Activated CD8-positive, alpha-beta memory T cell treated with anti-CD3 and anti-CD28 coated beads for 1 hour (primary cell): ENCODE measurements at places on chromosomes 2 and 18.

GRCh38 chr2:238966072-238966937, 118.4 kb downstream of the TWIST2 start:
- no peak for DNase-seq

- DNase-seq = no peak
Observed at GRCh38 chr2:54558188-54559005, 102.3 kb downstream of the SPTBN1 start.

- DNase-seq = no peak
Observed at GRCh38 chr2:135555311-135555710, 24.0 kb downstream of the R3HDM1 start.

DNA sequence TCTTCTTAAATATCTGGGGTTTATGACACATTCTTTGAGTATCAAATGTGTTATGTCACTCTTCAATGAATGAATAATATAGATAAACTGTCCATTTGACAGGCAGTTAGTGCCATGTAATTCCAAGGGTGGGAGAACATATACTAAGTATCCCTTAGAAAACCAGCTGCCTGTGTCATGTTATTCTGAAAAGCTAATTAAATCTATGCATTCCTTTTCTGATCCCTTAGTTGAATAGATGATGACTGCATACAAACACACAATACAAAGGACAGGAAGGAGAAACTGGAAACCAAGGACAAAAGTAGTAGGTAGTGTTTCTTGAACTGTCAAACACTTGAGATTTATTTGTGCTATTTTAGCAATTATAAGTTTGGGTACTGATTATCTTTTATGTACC, 8.3 kb downstream of the ARHGAP28 start:
- no peak for DNase-seq

DNA sequence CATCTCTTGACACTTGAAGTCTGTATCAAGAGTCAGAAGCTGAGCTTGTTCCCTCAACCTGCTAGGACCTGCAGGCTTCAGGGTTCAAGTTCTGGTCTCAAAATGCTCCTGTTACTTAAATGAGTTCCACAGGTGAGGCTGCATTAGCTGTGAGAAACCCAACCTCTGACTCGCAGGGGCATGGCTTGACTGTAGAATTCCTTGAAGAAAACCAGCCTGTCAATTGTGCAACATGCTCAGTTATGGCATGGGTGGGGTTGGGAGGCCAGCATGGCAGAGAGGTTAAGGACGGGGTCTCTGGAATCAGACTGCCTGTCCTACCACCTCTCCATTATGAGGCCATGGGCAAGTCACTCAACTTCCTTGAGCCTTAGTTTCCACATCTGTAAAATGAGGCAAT, 235.8 kb downstream of the EN1 start:
- DNase-seq = no peak

DNA sequence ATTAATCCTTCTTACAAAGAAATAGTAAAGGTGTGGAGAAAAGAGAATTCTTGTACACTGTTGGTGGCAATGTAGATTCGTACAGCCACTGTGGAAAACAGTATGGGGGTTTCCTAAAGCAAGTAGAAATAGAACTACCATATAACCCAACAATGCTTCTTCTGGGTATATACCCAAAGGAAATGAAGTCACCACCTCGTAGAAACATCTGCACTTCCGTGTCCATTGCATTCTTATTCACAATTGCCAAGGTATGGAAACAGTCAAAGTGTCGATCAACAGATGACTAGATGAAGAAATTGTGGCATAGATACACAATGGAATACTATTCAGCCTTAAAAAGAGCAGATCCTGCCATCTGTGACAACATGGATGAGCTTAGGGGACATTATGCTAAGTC, 93.4 kb upstream of the TGIF1 start:
- no peak for DNase-seq

GRCh38 chr2:7895289-7895688, 786.6 kb upstream of the ID2 start:
- DNase-seq = no peak

DNA sequence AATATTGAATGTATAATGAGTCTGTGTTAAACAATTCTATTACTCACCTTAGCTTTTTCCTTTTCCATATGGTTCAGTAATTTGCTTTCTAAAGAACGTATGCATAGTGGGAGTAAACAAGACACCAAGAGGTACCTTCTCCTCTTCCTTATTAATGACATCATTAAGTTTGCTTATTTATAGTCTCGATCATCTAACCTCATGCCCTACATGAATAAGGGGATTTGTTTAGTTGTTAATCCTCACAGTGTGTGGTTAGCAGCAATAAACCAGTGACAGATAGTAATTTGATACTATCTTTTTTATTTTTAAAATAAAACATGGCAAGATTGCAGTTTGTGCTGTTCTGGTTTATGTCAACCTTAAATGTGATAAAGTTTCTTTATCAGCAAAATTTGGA, 69.7 kb downstream of the COBLL1 start:
- no peak for DNase-seq

DNA sequence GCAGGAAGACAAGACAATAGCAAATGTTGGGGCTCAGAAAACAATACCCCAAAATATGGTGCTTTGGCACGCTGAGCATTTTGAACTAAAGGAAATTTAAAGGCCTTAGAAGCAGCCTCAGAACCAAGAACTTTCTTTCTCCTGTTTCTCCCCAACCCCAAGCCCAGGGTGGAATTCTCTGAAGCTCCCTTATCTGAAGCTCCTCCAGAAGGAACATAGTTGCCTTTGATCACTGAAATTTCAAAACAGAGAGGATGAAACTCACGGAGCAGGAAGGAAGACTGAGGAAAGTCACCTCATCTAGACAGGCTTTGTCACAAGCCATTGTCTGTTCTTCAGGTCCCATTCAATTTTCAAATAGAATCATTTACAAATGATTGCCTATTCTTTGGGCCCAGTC, 15.5 kb upstream of the BMPR2 start:
- DNase-seq = no peak

GRCh38 chr2:1674766-1675397, 69.4 kb downstream of the PXDN start:
- DNase-seq = no peak

DNA sequence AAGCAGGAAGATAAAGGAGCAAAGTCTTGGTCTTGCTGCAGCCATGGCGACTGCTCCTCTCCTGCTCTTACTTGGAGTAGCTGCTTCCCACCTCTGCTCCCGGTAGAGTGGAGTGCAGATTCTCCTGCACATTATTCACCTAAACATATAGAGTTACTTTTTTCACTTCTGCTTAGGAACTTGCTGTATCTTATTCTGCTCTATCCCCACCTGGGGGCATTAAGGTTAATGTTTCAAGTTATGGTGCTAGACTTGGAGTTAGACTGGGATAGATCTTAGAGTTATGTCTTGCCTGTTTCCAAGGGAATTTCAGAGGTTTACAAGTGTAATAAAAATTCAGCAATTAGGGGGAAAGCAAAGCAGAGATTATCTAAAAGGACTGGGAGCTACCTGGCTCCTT, 144.2 kb downstream of the SETBP1 start:
- DNase-seq = no peak

GRCh38 chr18:63819786-63820185, 44.6 kb downstream of the SERPINB7 start:
- DNase-seq = no peak

DNA sequence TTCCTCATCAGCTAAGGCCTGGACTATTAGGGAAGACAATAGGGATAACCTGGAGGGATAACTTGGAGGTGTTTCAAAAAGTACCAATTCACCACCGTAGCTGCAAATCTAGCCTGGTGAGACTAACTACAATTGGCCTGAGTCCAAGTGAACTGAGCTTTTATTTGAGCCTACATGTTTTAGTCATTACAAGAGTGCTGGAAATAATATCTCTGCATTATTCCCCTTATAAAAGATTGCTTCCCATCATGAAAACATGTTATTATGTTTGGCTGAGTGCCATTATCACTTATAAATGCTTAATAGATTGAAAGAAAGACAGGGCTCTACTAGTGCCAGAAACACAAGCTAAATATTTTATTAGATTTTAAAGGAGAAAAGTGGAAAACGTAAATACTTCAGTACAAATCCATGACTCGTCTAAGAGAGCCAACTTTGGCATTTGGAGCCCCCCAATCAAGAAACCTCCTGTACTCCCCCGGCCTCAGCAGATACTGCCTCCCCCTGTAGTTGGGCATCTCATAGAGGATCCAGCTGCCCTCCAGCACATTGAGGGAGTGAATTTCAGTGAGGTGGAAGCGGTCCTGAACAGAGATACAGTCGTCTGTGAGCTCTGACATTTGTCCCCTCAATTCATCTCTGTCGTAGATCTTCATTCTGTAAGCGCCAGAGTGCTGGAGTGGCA, 3.6 kb downstream of the CRYGB start:
- DNase-seq = no peak
